Head of caudate nucleus (tissue), 42 donors: ENCODE measurements at places on chromosomes 16 and 17.

GRCh38 chr16:9231039-9231438, 139.6 kb downstream of the HAPSTR1 start:
- DNase-seq: no peak

DNA sequence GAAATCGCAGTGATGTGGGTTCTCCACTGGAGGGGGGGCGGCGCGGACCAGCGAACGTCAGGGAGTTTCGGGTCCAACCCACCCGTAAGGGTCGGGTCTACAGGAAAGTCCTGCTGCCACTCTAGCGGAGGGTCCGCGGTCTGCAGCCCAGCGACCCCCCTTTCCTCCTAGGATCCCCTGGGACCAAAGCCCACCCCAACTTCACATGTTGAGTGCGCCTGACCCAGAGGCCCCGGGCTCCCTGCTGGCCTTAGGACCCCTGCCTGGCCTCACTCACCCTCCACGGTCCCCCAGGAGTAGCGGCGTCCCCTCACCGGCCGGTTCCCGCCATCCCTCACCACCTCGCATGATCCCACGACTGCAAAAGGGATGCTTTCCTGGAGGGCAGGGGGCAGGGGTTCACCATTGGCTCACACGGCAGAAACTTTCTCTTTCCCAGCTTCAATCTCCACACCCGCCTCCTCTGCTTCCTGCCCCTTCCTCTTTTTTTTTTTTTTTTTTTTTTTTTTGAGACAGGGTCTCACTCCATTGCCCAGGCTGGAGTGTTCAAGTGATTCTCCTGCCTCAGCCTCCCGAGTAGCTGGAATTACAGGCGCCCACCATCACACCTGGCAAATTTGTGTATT, 3.1 kb downstream of the SEPTIN1 start:
- DNase-seq: no peak

- no peak for DNase-seq
These were observed 5.3 kb downstream of the SRCIN1 start for GRCh38 chr17:38600416-38600815.

GRCh38 chr17:34858591-34859565, 102.4 kb downstream of the CCT6B start:
- DNase-seq: no peak

DNA sequence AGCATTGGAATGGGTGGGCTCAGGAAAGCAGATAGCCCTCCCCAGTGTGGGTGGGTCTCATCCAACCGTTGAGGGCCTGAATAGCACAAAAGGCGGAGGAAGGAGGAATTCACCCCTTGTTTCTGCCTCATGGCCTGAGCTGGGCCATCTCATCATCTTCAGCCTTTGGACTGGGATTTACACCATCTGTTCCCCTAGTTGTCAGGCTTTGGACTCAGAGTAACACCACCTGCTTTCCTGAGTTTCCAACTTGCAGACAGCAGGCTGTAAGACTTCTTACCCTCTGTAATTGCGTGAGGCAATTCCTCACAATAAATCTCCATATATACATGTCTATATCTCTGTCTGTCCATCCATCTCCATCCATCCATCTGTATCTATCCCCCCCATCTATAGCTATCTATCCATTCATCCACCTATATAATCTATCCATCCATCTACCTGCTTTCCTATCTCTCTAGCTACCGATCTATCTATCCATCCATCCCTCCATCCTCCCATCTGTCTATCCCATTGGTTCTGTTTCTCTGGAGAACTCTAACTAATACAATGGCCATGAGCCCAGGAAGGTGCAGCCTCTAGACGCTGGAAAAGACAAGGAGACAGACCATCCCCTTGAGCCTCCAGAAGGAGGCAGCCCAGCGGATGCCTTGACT, 21.3 kb downstream of the DNAH17 start:
- no peak for DNase-seq
